ENCODE measurements at places on chromosomes 16 and 17.
A peak's percentile ranks its signal among the peaks of the same experiment; 100 is the strongest.

GRCh38 chr16:57986196-57986595 is 14.3 kb downstream of the ZNF319 start:
- no peak for DNase-seq

DNA sequence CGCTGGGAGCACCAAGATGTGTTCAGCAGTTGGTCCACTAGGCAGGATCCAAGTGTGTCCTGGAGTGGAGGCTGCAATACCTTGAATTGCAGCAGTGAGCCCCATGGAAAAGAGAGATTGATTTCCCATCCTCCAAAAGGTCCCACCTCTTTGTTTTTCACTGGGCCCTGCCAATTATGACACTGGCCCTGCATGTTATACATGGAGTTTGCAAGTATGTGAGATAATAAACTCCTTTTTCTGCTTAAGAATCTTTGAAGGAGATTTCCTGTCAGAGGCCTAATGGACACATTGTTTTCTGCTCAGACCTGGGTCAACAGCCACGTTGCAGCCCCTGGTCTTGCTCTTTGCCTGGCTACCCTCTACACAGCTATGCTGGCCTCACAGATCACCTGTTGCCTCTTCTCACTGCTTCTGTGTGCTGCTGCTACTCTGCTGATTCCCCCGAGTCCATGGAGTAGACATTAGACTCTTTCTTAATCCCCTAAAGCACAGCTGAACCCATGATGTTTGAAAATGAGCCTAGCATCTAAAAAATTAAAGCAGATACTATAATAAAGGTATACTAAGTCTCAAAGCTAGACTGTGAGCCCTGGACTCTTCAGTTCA is 341.9 kb upstream of the CDH11 start:
- DNase-seq = no peak

GRCh38 chr17:62981933-62982332 is 15.9 kb downstream of the TANC2 start:
- no peak for DNase-seq

DNA sequence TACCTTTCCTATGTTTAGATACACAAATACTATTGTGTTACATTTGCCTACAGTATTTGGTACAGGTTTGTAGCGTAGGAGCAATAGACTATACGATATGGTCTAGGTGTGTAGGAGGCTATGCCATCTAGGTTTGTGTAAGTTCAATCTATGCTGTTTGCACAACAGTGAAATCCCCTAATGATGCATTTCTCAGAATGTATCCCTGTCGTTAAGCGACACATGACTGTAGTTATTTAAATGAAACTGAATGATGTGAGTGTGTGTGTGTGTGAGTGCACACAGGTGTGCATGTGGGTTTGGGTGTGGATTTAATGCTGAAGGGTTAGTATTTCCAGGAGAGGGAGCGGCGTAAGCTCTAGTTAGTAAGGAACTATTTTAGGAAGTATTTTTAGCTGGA is 34.6 kb upstream of the SMIM36 start:
- no peak for DNase-seq

DNA sequence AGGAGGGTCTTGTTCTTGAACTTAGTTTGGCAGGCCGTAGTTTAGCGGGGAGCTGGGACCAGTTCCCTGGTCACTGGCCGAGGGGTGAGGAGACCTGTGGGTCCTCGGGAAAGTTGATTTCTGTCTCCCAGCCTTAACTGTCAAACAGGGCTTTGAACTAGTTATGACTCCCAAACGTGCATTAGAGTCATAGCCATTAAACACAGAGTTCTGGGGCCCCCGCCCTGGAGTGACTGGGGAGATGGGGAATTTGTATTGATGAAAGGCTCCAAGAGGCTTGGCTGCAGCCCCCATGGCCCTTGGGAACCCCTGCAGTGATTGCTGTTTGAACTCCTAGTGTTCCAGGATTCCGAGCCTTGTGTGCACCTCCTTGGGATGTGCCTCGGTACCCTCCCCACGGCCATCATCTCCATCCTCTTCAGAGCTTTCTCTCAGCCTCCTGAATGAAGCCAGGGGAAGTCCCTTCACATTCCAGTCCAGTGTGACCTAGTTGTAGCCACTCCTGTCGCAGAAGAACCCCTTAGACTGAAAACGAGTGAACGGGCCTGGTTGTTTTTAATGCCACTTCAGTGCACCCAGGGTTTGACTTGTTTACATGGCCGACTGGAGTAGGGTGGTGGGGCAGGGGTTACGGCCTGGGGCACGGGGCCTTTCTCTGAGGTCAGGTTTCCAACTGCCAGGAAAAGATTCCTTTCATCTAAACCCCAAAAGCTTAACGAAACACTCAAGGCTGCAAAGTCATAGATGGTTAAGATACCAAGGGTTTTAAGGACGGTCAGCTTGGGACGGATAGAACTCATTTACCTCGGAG is 1.4 kb downstream of the MPRIP start:
- no peak for DNase-seq

- DNase-seq = peak; percentile 42
These were observed 15.0 kb upstream of the CPD start for GRCh38 chr17:30363715-30364202.

GRCh38 chr17:2958706-2959222 is 104.6 kb downstream of the OR1D5 start:
- no peak for DNase-seq

GRCh38 chr17:55303701-55304145 is 39.0 kb downstream of the HLF start:
- no peak for DNase-seq

- DNase-seq = no peak
These were observed 101.8 kb downstream of the FTO start for GRCh38 chr16:53805752-53806151.

- no peak for DNase-seq
These were observed at the start of gene LGALS3BP for GRCh38 chr17:78979780-78980623. TSS of gene LGALS3BP (minus strand) at chr17:78979923. CDS start at chr17:78977191, 2,732 bp downstream.

DNA sequence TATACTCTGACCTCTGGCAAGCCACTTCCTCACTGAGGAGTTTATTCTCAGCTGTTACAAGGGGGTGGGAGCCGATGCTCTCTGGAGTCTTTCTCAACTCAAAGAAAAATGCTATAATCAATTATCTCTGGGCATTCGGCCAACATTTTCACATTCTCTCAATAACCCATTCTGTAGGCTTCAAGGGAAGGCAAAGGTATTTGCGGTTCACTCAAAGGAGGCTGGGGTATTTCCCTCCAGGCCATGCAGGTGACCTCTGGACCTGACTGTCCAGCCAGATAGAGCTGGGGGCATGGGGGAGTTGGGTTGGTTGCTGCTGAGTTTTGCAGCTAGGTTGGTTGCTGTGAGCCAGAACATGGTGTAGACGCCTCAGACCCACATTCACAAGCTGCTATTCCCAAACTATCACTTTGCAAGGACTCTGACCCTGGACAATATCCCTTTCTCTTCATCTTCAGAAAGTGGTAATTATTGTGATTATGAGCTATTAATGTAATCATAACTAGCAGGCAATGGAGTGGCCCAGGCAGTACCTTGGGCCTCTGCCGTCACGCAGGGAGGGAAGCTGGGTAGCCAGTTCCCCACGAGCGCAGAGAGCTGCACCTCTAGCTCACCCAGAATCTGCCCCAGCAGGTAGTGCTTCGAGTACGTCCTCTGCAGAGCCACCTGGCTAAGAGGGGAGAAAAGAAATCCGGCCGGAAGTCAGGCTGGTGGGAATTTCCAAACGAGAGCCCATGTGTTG is 42.1 kb downstream of the AIPL1 start:
- DNase-seq = no peak

DNA sequence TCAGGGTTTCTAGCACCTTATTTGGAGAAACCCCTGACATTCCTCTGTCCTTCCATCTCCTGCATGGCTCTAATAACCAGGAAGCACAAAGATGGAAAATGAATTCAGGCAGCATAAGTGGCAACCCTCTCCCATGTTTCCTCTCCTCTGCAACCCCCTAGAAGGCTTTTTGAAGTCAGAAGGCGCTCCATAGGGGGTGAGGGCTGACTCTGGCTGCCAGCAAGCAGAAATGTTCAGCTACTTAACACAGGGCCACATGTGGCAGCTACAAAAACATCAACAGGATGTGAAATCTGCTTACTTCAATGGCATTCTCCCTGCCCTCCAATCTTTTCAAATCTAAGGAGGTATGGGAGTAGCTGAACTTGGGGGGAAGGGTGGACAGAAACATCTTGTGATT is 55.2 kb upstream of the IRX5 start:
- DNase-seq = no peak

- DNase-seq = no peak
These were observed 847 bp downstream of the CKLF start for GRCh38 chr16:66553223-66553622.

DNA sequence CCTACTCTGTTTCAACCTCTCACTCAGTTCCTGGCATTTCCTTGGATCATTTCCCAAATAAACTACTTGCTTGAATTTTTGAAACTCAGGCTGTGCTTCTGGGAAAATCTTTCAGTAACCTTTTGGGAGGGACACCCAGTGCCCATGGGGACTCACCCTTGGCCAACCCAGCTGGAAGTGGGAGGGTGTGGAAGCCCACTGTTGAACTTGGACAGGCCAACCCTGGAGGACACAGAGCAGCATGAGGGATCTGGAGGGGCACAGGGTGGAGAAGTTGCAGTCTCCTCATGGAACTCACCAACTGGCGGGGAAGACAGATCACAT is 11.2 kb downstream of the RTN4RL1 start:
- no peak for DNase-seq

GRCh38 chr17:57490890-57491289 is 234.6 kb downstream of the MSI2 start:
- no peak for DNase-seq

GRCh38 chr17:54882950-54883349 is 17.7 kb upstream of the TOM1L1 start:
- DNase-seq = no peak

- no peak for DNase-seq
These were observed 242.4 kb downstream of the ZFHX3 start for GRCh38 chr16:72805486-72805885.

DNA sequence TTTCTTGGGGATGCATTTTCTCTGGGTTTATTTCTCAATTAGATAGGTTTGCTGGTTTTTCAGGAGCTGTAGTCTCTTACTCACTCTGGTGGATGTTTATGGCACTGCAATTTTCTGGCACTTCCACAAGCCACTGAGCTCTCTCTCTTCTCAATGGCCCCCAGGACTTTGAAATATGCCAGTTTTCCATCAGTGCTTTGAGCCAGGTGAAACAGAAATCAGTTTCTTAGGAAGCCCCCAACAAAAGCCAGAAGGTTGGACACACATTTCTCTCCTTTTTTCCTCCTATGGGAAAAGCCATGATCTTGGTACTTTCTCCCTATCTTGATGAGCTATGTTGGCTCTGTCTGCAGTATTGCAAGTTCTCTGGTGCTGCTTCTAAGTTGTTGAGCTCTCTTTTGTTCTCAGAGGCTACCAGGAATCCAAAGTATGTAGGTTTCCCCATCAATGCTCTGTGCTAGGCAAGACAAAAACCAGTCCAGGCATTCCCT is 90.7 kb upstream of the SMIM36 start:
- DNase-seq = no peak

DNA sequence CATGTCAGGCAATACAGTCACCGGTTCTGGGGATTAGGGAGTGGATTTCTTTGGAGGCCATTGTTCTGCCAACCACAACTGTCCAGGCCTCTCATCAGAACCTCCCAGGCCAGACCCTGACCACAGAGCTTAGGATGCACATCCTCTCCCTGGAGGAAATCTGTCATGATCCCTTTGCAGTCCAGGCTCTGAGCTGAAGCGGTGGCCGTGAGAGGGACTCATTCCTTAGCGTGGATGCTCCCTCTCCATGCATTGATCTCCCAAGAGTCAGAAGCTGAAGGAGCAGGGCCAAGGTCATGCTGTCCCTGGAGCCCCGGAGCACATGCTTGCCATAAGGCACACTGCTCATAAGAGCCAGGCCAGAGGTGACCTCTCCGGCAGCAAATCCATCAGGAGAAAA is 181.4 kb downstream of the COPRS start:
- no peak for DNase-seq

DNA sequence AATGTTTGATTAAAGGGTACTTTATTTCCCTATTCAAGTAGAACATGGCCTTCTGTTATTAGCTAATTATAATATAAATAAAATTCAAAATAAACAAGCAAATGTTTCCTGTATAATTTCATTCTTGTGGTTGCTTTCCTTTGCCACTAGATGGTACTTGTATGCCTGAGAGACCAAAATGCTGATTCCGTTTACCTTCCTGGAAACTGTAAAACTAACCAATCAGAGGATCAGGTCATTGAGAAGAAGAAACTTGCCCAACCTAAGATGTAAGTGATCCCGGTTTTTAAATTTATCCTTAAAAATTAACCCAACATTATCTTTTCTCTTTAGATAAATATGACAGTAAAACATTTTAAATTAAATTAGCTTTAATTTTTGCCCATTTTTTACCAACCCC is 8.1 kb upstream of the ABCA5 start:
- DNase-seq = no peak

DNA sequence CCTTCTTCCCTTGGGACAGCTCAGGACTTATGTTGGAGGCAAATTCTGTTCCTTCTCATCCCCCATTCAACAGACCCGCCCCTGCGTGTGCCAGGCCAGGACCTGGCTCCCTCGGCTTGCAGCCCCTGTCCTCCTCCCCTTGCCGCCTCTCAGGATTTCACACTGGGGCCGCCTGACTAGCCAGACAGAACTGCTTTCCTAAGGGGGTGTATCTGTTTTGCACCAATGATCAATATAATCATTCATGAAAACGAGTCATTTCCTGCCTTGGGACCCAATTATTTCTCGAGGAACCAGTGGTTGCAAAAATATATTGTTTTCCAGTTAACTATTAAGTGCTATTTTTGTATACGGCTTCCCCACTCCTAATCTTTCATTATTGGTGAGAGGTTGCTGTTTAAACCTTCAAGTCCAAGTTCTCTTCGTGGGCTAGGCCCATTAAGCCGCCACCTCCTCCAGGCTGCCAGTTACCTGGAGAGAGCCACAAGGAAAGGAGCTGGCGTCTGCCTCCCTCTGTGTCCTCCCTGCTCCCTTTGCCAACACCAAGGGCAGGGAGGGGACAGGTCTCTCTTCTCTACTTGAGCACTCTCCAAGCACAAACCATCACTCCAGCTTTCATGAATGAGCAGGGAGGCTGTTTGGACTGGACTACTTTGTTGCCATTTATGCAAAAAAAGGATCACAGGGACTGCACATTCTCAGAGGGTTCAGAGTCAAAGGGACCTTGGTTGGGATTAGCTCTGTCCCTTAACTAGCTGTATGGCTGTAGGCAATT is 8.9 kb downstream of the DCAKD start:
- DNase-seq = no peak

DNA sequence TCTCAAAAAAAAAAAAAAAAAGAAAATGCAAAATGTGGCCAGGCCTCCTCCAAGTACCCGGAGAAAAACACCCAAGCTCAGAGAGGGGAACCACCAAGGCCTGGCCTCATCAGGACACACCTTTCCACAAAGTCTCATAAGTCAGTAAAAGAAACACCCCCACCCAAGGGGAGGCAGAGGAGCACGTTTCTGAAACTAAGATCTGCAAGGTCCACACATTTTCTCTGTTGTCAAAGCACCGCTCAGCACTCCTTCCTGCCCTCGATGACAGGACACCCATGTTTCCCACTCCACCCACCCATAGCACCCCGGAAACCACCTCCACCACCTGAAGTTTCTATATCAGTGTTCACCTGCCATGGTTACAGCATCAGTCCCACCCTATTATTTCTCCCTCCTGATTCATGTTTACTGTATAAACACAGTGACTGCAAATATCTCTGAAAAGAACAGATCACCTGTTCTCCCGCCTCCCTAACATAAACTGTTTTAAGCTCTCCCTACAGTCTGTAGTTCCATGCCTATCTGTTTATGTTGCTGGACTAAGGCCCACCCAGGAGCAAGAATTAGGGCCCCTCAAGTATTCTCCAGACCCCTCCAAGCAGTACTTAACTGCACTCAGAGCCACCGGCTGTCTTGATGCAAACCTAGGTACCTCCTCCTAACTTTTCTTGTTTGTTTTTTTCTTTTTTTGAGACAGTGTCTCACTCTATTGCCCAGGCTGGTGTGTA is 2.0 kb downstream of the CORO7 start:
- peak; percentile 46 for DNase-seq

GRCh38 chr16:79101491-79101890 is 499.0 kb downstream of the MAF start:
- DNase-seq = no peak

Measured in stimulated activated CD8-positive, alpha-beta memory T cell treated with anti-CD3 and anti-CD28 coated beads, Interleukin-15, amount 100 ng/mL, for 1 hour (primary cell).